ENCODE measurements at places on chromosomes 1 and 21. TPM values are rescaled to one million over a fixed set of nuclear protein-coding genes. Genes with fewer than 3 reads are reported as not detected.

DNA sequence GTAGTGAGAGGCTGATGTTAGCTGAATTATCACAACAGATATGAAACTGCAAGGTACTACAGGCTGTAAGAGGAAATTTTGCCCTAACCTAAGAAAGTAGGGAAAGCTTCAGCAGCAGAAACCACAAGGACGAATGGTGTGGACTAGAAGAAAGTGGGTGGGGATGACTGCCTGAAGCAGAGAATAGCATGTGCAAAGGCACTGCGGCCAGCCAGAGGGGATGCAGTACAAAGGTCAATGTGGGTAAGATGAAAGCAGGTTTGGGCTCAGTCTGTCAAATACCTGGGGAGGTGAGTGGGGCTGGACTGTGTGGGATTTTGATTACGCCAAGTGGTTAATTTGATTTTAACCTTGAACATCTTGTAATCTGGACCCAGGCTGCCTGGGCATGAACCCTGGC is 199.3 kb upstream of the GALNT2 start:
- no peak for DNase-seq

DNA sequence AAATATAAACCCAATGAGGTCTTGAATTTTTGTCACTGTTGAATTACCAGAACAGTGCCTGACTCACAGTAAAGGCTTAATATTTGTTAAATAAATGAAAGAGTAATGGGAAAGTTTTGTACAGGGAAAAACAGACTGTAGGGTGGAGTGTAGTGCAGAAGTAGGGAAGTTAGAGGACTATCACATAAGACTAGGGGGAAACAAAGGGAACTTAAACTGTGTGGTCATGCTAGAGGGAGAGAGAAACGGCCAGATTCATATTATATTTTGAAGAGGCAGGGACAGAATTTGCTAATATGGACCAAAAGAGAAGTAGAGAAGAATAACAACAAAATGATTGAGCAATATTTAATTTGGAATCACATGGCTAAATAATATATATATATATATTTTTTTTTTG is 14.8 kb downstream of the CTSK start:
- no peak for DNase-seq

RXFP4 gene
- total RNA-seq, result not detected

PIK3R3 gene
- total RNA-seq, result 35.4 TPM

DNA sequence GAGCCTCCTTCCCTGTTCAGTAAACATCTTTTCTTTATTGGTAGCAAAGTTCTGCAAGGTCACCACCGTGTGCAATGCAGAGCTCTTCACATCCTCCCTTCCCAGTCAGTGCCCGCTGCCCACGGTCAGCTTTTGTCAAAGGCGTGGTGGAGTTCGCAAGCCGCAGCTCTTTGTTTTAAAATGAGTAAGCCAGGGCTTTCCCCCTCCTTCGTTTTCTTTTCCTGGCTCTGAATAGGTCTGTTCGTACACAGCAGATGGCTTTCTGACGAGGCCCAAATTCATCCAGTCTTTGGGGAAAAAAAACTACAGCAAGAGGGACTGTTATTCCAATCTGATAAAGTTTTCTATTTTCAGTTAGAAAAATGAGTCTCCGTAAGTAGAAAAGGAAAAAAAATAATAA is 153.2 kb downstream of the LRIG2 start:
- DNase-seq, result no peak

DNA sequence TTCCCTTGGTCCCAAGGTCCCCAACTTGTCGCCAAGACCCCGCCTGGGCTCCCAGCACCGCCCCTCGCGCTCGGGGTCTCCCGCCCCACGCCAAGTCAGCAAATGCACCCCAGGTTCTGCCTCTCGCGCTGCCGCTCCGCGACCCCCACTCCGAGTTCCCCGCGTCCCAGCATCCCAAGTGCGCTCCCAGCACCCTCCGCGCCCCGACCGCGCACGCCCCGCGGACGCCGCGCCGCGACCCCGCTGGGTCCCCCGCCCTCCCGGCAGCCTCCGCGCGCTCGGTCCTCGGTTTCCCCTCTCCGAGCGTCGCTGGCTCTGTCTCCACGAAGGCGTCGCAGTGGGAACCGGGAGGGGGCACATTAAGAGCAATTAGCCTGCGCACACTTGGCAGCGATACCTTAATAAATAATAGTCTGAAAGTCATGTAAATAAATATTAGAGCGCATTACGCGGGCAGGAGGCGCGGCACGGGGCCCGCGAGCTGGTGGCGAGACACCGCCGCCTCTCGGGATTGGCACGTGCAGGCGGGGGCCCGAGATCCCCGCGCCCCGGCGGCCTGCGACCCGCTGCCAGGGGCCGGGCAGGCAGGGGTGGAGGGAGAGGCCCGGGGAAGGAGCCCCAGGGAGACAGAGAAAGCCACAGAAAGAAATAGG is 75.9 kb downstream of the VWA5B1 start:
- DNase-seq, result no peak

GRCh38 chr1:30187413-30188023 is 535.9 kb downstream of the MATN1 start:
- no peak for DNase-seq

VWA5B1 gene
- total RNA-seq, result 0.14 TPM

DNA sequence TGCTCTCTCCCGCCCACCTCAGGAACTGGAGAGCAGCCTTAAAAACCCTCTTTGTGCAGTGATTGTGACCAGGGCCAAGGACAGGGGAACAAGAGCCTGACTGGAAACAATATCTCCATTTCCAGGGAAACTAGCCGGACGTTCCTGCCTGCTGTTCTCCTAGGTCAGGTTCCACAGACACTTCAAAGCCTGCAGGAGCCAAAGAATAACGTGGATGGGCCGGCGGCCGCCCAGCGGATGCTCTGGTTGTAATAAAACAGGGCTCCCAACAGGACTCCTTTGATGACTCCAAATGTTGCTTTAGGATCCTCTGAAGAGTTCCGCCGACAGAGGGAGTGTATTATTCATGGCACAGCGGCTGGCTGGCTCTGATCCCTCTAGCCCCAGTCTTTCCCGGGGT is 162.2 kb downstream of the PLXNA2 start:
- DNase-seq, result no peak

G0S2 gene
- 50.8 TPM for total RNA-seq

TTC24 gene
- not detected for total RNA-seq

DNA sequence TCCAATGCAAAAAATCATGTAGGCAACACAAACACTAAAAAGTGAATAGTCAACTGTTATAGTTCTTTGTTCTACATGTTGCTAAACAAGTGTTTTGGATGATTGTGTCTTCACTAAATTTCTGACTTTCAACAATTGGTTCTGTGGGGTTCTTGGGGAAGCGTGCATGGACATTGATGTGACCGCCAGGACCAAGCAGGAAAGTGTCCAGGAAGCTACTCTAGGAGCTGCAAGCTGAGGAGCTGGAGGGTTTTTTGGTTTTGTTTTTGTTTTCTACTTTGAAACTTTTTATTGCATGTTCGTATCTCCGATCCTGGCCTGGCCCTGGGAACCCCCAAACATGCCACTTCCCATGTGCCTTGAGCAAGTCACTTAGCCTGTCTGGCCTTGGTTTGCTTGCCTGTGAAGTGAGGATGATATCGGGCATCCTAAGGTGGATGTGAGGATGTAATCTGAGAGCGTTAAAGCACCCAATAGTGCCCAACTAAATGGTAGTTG is 8.0 kb downstream of the TMPRSS3 start:
- DNase-seq, result no peak

ATP6V1G3 gene
- total RNA-seq, result not detected

MIXL1 gene
- 0.20 TPM for total RNA-seq

ANGPTL1 gene
- 8.4 TPM for total RNA-seq

DNA sequence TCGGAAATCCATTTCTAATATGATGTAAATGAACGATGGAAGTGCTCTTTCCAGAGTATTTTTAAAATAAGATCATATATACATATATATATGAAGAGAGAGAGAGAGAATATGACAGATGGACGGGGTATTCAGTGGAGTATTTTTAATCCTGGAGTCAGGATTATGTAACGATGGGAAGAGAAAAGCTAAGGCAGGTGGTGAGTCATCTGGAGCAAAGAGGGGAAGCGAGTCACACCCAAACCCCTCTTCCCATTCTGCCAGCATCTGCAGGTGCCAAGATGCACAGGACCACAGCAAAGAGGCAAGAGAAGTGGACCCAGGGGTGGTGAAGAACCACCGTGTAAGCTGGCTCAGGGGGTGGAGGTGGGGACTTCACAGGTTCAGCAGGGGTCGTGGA is 102.7 kb upstream of the GRIK3 start:
- DNase-seq, result no peak

- DNase-seq, result no peak
These were observed 811 bp upstream of the S100A3 start for GRCh38 chr1:153549741-153550397.

KRTAP11-1 gene
- total RNA-seq, result not detected

DNA sequence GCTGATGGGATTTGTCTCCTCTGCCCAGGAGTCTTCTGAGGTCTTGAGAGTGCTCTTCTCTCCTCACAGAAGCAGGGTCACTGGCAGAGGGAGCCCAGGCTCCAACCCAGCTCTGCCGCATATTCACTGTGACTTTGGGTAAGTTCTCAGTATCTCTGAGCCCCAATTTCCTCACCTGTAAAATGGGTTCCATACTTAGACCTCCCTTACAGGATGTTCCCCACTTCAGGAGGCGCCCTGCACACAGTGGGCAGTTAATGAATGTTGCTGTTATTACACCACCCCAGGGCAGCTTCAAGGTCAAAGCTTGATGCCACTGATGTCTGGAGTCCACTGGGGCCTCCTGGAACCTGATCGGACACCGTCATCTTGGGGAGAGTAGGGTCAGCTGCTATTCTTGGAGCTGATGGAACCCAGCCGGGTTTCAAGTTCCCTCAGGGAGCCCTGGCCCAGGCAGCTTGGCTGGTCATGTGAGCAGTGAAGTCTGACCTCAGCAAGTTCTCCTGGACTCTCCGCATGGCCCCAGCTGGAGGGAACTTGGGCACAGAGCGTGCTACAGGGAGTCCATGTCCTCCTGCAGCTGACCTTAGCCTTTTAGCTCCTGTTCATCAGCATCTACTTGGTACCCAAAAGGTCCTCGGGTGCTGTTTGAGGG is 21.8 kb downstream of the COA7 start:
- no peak for DNase-seq

GRCh38 chr21:21688889-21689288 is 690.7 kb downstream of the NCAM2 start:
- DNase-seq, result no peak

CD55 gene
- 588 TPM for total RNA-seq

- DNase-seq, result no peak
These were observed 18.3 kb upstream of the PARS2 start for GRCh38 chr1:54782588-54782987.

DNA sequence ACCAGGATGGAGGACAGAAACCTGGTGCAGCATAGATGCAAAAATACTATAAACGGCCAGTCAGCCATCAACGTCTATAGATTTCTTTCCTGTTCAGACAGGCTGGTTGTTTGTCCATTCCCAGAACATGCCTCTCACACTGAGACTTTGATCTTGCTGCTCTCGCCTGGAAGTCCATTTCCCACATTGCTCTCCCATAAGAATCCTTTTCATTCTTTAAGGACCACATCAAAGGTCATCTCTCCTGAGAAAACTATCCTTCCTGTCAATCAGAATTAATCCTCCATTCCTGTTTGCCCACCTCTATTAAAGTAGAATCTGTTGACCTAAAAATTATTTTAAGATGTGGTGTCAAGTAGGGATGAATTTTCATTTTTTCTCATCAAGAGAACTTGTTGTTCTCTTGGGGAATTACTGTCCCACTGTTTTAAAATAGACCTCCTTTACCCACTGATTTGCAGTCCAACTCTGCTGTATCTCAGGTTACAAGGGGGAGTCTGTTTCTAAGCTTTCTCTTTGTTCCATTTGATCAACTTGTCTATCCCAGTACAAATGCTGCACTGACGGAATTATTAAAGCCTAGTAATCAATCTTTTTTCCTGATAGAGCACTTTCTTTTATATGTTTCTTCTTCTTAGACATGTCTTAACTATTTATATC is 172.7 kb downstream of the PATJ start:
- no peak for DNase-seq

DNA sequence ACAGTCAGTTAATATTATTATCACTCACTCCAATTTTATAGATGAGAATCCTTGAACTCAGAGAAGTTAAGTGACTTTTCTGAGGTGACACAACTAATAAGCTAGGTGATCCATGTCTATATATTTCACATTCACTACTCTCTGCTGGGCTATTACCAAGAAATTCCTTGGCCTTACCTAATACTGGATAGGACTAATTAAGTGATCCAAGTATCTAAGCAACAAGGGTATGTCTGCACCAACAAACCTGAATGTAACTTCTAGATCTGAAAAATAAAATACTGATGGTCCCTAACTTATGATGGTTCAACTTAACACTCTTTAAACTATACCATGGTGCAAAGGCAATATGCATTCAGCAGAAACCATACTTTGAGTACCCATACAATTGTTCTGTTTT is 14.8 kb upstream of the CASQ2 start:
- DNase-seq, result no peak

GRCh38 chr1:178500091-178500770 is 3.5 kb upstream of the CLEC20A start:
- DNase-seq, result peak; percentile 17

- DNase-seq, result no peak
These were observed 24.4 kb downstream of the MCOLN2 start for GRCh38 chr1:84972377-84972987.

DNA sequence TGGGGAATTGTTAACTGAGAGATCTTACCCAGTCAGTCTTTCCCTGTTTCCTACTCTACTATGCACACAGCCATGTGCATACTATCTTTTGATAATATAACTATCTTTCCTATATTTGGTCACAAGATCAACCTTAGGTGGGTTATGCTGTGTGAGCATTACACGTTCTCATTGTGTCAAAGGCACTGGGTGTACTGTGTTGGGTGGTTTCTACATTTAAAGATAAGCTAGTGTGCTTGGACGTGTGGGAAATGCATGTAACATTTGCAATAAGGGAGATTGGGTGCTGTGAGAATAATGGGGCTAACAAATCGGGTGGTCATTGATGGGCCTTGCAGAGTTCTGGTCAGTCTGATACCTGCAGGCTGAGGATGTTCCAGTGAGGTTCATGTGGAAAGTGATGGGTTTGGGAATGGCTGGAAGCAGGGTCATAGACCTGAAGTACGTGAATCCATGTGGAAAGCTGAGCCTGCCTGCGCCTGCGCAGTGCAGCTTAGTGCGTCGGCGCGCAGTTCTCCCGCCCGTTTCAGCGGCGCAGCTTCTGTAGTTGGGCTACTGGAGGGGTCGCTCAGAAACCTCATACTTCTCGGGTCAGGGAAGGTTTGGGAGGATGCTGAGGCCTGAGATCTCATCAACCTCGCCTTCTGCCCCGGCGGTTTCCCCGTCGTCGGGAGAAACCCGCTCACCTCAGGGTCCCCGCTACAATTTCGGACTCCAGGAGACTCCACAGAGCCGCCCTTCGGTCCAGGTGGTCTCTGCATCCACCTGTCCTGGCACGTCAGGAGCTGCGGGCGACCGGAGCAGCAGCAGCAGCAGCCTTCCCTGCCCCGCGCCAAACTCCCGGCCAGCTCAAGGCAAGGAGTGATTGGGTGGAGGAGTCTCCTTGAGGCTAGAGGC is at the start of gene MSH4:
MSH4 (plus strand) TSS at position 507 of the 897 bp plus-strand sequence; CDS start at position 611, 104 bp downstream.
- DNase-seq, result peak; percentile 77
